Pulmonary artery endothelial cell (primary cell): ENCODE measurements at places on chromosomes 11 and 22.

- no peak for DNase-seq
Measured at GRCh38 chr11:87331273-87331672, 293.5 kb downstream of the TMEM135 start.

GRCh38 chr11:63719987-63720386, 38.7 kb downstream of the RTN3 start:
- no peak for DNase-seq

DNA sequence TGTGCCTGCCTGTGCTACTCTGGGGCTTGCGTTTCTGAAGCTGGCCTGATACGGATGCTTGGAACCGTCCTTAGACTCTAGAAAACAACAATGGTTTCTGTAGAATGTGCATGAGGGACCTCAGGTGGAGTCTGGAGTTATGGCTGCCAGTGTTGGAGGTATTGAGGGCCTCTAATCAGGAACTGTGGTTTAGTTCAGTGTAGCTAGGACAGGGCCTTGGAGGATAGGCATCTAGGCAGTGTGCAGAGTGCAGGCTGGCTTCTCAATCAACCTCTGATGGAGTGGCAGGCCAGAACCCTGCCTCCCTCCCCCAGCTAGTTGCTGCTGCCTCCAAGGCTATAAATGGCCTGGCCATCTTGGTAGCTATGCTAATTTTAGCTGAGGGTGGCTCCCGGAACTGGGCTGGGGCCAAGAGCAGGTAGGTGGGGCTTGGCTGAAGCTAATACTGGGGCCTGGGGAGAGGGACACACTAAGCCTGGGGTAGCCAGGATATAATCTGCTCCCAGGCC, 4.0 kb downstream of the STIM1 start:
- DNase-seq: no peak

- no peak for DNase-seq
Measured at GRCh38 chr22:46149512-46150033, 753 bp upstream of the PPARA start.

GRCh38 chr11:60753309-60753708, 3.4 kb upstream of the MS4A15 start:
- DNase-seq: no peak

GRCh38 chr11:8060801-8061554, 20.0 kb upstream of the TUB start:
- DNase-seq: no peak

- no peak for DNase-seq
Measured at GRCh38 chr22:20230777-20231420, 37.2 kb downstream of the RTN4R start.

GRCh38 chr11:45383224-45383623, 97.1 kb upstream of the SYT13 start:
- no peak for DNase-seq

GRCh38 chr11:74321487-74322188, 10.2 kb upstream of the P4HA3 start:
- DNase-seq: peak; percentile 94

GRCh38 chr11:4546878-4547277, 1.9 kb downstream of the OR52M1 start:
- no peak for DNase-seq

DNA sequence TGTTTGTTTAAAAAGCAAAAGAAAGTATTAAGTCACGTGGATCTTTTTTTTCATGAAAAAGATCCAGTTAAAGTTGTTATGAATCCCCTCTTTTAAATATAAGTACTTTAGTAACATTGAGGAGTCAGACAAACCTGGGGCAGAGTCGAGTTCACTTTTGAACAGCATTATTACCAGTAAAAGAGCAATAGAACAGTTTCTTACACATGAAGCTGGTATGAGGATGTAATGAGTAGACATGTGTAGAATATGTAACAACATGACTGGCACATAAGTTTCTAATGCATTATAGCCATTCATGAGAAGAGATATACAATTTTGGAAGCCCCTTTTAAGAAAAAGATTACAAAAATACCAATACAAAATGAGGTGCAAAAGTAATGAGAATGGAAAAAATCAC, 7.6 kb upstream of the MUC15 start:
- DNase-seq: no peak

DNA sequence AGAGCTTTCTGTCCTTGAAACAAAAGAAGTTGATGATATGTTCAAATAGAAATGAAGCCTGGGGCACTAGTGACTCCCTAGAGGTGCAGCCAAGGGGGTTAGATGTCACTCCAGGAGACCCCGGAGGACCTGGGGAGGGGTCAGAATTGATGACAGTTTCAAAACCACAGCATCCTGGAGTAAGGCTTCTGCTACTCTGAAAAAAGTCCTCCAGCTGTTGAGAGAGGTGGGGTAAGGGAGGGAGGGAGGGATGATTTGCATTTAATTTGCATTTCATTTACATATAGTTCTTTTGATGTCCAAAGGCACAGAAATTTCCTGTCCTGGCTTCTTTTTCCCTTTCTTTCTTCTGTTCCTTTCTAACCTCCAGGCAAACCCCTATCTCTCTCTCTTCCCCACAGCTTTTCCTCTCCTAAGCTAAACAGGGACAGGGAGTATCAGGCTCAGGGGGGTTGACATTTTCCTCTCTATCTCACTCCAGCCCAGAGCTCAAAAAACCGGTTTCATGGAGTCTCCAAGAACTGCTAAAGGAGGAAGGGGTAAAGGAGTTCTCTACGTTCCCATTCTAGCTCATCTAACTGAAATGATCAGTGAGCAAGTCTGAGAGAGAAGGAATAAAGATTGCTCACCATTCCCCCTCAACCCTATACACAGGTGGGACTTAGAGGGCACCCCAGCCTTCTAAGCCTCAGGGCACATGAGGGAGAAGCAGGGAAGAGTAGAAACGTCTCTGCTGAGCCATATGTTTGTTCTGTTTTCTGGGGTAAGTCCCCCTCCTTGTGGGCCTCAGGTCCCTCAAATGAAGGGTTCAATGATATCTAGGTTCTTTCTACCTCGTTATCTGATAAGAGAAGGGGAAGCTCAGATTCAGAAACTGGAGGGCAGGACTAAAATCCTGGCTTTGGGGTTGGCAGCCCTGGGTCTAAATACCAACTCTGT, 3.5 kb upstream of the POU2F3 start:
- DNase-seq: no peak

GRCh38 chr11:62497132-62497801, 49.3 kb downstream of the AHNAK start:
- DNase-seq: peak; percentile 32

DNA sequence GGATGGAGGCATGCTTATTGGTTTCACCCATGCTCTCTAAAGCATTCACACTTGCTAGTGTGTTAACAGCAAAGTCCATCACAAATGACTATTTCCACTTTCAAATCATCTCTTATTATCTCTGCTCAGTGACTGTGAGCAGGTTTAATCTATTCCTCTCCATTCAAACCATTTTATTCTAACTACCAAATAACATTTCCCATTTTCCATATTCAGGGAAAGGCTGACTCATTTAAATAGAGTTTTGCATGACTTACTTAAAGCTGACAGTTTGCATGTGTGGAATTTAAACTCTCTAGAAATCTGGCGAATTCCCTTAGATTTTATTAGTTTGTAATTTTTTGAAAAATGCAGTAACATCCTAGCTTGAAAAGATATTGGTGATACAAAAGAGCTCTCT, 615.7 kb upstream of the LRRC4C start:
- no peak for DNase-seq

DNA sequence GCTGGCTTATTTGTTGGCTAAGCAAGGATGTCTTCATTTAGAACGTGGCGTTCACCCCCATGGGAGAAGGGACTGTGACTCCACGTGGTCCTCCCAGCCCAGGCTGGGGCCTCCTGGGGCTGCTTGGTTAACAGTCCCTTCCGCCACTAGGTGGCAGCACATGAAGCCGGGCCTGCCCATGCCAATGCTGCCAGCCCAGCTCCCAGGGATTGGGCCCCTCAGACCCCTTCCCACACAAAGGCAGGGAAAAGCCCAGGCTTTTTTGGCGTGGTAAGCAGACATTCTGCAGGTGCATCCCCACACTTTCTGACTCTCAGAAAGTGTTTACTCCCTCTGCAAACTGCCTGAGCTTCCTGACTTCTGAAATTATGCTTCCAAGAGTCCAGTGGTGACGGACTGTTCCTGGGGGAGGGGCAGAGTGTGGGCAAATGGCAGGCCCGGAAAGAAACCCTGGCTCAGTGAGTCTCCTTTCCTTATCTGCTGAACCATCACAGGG, 3.1 kb downstream of the CBX6 start:
- DNase-seq: peak; percentile 19

DNA sequence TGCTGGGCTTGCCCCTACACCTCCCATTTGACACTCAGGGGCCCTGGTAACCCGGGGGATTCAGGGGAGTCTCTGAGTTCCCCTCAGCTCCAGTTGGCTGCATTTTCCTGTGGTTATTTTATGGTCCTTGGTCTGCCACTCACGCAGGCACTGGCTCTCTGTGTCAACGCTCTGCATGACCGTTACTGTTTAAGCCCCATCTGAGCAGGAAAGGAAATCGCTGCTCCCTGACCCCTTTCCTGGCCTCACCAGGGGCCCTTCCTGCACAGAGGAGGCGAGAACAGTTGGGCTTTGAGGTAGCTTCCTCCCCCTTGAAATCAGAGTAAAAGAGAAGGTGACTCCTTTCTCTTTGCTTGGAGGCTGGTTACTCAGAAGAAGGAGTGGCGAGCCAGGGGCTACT, 2.4 kb downstream of the C1QTNF4 start:
- DNase-seq: peak; percentile 24

DNA sequence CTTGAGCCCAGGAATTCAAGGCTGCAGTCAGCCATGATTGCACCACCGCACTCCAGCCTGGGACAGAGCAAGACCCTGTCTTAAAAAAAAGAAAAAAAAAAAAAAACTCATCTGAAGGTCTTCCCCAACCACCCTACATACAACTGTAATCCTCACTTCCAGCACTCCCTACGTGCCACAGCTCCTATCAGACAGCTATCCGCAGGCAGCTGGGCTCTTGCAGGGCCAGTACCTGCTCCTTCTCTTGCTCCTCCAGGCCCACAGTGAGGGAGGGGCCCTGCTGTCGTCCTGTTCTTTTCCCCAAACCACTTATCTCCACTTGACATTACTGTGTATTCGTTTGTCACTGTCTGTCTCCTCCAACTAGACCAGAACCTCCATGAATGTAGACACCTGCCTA, 156.1 kb upstream of the NECTIN1 start:
- no peak for DNase-seq

- DNase-seq: no peak
Measured at GRCh38 chr11:33177676-33178336, 16.5 kb upstream of the CSTF3 start.

GRCh38 chr11:134555510-134555909, 143.5 kb upstream of the B3GAT1 start:
- no peak for DNase-seq

DNA sequence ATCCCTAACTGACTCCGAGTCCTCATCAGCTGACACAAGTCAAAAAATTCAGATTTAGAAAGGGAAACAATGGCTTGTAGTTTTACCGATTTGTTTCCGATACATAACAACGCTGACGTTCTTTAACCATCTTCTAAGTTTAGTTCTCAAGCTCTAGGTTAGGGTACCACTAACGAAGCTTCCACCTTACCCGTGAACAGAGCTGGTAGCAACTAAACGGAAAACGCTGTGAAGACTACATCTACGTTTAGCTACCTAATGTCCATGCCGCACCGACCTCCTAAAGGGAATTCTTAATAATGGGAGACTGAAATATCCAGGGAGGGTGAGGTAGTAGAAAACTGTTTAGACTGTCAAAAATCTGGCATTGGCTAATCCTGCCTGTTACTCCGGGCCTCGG, 1.0 kb downstream of the NUP98 start:
- DNase-seq: no peak

- no peak for DNase-seq
Measured at GRCh38 chr11:94809251-94809650, 41.1 kb downstream of the AMOTL1 start.

DNA sequence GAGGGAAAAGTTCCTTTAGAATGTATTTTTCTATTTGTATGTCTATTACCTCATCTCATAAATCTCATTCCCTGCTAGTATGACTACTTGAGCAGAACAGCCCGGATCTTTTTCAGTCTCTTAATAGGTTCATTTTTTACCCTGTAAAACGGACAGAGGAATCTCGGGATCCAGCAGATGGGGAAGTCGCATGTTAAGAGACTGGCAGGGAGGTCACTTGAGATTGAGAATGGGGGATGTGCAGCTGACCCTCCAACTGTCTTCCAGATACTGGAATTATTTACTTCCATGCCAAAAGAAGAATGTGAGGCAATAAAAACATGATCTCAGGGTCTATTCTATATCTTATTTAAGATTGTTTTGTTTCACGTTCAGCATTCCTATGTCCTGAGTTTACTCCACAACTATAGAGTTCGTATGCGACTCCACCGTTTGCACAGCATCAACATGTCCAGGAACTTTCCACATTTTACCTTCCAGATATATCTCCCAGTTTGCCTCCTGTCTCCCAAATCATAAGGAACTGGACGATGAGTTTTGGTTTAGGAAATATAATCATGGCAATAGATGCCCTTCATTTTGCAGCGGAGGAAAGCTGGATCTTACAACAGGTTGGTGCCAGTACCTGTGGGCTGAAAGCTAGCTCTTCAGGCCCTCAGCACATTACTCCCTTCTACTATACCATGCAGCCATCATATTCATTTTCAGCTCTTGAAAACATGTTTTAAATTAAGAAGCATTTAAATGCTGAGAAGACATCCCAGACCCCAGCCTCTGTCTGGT, 181.5 kb downstream of the MAML2 start:
- DNase-seq: no peak

DNA sequence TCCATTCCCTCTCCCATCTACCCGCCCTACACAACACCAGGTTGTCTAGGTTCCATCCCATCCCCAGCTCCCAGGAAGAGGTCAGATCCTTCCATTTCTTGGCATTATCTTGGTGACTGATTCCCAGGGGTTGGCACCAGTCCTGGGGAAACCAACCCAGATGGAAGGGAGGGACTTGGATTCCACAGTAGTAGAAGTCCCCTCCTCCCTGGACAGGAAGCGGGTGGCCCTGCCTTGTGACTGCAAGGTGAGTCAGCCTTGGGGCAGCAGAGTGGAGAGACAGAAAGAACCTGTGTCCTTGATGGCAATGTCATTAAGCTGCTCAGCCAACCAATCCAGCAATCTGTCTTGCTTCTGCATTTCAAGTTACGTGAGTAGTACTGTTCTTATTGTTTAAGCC, 26.5 kb downstream of the SYT13 start:
- no peak for DNase-seq

DNA sequence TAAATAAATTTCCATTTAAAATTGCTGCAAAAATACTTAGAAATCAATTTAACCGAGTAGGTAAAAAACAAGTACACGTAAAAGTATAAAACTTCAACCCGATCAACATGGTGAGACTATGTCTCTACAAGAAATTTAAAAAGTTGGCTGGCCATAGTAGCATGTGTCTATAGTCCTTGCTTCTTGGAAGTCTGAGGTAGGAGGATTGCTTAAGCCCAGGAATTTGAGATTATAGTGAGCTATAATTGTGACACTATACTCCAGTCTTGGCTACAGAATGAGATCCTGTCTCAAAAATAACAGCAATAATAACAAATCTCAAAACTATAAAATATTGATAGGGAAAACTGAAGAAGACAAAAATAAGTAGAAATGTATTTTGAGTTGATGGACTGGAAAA, 11.1 kb downstream of the CASP4 start:
- DNase-seq: no peak
